ENCODE measurements at places on chromosomes 1 and 21.

- no peak for DNase-seq
Measured at GRCh38 chr1:207152792-207153468, 48.9 kb downstream of the C4BPA start.

GRCh38 chr1:6014130-6014999 lies 22.1 kb upstream of the NPHP4 start:
- no peak for DNase-seq

DNA sequence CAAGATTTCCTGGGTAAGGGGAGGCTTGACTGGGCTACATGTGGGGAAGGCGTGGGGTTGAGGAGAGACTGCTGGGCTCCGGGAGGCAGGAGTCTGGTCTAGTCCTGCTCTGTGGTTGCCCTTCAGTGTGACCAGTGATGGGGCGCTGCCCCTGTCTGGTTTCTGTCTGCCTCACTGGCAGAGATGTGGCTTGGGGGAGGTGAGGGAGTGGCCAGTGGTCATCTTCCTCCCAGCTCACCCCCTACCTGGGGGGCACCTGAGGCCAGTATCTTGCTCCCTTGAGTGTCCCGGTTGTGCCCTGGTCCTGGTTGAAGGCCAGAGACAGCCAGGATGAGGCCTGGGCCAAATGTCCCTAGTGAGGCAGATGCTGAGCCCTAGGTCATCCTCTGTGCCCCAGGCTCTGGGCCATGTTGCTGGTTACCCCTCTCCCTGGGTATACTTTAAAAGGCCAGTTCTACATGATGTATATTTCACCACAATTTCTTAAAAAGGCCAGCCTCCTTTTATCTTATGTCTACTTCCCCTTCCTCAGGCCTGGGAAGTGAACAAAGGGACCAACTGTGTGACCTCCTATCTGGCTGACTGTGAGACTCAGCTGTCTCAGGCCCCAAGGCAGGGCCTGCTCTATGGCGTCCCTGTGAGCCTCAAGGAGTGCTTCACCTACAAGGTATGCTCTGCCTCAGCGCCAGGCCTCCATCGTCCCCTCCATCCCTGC lies 10.5 kb downstream of the FAAH start:
- DNase-seq, result no peak

DNA sequence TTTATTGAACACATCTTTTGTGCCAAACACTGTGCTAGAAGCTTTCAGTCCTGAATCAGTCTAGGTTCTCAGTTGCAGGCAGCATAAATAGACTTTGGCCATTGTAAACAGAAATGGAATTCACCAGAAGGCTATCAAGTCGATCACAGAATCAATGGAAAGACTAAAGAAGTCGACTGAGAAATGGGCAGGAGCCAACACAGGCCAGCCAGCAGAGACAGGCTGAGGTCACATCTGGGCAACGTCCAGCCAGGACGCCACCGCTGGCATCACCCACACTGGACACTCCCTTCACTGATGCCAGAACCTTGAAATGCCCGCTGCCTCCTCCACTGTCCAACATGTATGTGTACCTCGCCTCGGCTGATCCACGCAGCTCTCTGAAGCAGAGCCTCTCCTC lies 5.5 kb upstream of the CNTN2 start:
- no peak for DNase-seq

- DNase-seq, result no peak
Measured at GRCh38 chr21:21828130-21828529, 829.9 kb downstream of the NCAM2 start.

GRCh38 chr1:29513357-29513756 lies 277.0 kb downstream of the PTPRU start:
- DNase-seq, result no peak
